ENCODE measurements at places on chromosomes 3 and 15.

DNA sequence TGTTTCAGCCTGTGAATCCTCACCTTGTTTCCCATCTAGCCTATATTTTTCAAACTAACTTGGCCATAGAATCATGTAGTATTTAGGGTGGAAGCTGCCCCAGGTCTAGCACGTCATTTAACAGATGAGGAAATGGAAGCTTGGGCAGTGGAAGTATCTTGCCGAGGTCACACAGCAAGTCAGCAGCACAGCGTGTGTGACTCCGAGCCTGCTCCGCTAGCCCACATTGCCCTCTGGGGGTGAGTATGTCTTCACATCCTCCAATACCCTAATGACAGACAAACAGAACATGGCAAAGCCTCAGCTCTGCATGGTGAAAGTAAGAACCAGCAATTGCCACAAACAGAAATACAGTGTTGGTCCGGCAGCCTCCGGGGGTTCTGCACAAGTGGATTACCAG is 2.2 kb upstream of the CCR5 start:
- no peak for DNase-seq

DNA sequence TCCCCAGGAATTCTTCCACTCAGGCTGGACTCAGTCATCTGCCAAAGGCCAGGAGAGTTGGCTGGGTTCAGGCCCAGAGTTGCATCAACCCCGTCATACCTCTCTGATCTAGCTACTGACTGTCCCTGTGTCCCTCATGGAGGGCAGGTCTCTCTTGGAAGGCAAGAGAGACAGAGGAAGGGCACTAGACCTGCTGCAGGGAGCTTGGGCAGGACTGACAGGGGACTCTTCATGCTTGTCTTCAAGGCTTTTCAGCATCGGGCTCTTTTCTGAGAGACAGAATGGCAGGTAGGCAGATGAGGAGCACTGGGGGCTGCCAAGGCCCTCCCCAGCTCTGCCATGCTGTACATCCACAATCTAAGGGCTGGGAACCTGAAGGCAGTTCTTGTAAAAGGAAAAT is 140.1 kb upstream of the MRPS22 start:
- no peak for DNase-seq

GRCh38 chr15:77784361-77785292 is 151.9 kb upstream of the LINGO1 start:
- no peak for DNase-seq

DNA sequence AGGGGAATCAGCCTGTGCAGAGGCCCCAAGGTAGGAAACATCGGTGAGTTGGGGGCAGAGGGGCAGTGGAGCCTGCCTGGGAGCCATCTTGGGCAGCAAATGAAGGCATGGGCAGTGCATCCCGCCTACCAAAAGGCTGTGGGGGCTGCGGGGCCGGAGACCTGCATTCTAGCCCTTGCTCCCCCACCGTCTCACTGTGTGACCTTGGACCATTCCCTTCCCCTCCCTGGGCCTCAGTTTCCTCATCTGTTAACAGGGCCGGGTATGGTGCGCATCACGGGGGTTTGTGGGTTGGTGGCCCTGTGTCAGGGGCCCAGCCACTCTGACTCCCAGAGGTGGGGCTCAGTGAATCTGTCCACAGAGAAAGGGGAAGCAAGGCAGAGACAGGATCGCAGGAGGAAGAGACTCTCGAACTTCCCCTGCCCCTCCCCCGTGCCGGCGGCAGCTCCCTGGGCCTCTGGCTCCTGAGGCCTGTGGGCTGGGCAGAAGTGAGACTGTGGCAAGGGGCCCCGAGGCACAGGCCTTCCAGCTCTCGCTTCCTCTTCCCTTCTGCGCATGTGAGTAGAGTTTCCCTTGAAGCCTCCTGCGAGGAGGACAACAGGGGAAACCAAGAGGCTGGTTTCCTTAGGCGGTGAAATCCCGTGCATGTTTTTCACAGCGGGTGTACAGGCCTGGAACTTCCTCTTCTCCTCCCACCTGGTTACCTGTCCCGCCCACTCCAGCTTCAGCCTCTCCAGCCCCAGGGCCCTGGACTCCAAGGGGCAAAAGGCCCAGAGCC is 42.9 kb downstream of the IDH2 start:
- no peak for DNase-seq

DNA sequence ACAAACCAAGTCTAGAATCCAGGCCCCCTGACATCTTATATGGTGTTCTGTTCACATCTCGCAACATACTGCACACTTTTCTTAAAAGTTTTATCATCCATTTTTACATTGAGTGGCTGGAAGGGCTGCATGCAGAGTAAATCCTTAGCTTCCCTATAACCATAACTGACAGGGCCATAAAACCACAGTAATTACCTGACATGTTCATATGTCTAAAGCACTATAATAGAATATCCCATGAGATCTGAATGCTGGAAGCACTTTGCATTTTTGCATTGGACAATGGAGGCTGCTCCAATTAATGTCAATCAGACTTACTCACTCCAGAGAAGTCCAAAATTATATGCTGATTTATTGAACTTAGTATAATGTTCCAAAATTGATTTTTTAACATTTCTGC is 86.6 kb upstream of the HES1 start:
- no peak for DNase-seq

All from GM04503 (cell line).